ENCODE measurements at places on chromosomes 6 and 20.
A peak's percentile ranks its signal among the peaks of the same experiment; 100 is the strongest.

- DNase-seq: no peak
Measured at GRCh38 chr6:39128106-39128505, 13.1 kb upstream of the SAYSD1 start.

DNA sequence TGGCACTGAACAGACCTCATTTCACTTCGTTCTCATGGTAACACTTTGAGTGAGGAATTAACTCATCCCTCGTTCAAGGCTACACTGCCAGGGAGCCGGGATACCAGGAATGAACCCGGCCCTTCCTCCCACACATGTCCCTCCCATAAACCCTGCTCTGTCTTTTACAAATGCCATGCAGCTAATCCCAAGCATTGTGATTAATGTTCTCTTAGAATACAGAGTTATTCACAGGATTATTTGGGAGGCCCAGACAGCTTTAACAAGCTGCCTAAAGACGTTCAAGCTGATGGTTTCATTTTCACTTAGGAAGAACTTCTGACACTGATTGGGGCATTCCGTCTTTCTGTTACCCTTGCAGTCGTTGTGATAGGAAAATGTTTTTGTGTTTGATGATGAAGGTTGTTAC, 42.5 kb upstream of the CD83 start:
- DNase-seq: no peak

DNA sequence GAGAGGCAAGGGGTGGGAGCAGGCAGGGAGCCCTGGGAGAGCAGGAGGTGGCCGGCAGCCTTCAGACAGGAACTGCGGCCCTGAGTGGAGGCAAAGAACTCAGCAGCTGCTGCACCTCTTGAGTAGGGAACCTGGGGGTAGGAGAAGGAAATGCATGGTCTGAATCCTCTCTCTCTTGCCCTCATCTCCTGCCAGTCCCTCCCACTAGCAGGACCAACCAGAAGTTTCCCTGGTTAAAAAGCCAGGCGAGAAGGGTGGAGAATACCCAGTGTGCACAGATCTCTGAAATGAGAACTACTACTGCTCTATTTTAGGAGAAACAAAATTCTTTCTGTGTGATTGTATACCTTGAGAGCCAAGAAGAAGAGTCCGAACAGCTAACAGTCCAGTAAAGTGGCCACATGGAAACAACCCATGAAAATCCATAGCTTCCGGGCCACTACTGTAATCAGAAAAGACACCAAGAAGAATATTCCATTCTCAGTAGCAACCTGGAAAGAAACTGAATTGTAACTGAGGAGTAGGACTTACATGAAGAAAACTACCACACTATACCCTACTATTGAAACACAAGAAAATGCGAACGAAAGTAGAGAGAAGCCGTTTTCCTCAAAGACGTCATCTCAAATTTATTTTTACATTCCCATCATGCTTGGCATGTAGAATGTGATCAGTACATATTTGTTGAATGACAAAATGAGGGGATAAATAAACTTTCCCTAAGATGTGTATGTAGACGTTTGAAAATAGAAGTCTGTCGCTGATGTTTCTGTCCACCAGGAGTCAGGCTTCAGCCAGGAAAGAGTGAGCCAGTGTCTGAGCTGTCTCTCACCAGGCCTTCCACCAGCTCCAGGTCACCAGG, 25.6 kb downstream of the WRNIP1 start:
- no peak for DNase-seq

DNA sequence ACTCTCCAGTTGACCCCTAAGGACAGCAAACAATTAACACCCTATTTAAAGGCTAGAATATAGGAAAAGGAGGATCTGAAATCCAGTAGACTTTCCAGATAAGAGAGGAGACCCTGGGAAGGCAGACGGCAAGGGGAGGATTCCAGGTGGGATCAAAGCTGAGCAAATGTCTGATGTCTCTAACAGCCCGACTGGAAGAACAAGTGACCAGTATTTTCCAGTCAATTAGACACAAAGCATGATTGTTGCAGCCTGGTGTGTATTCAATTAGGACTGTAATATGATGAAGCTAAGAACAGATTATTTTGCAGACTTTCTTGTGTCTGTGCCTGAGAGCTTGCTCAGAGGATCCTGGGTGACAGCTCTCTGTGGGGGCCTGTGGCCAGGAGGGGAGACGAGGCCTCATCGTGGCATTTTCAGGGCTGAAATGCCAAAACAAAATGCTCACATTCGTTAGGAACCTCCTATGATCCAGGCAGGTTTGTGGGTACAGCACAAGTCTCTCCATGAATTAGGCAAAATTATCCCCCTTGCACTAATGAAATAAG, 471.8 kb upstream of the AGPAT4 start:
- no peak for DNase-seq

- DNase-seq: no peak
Measured at GRCh38 chr20:23021541-23021940, 13.6 kb upstream of the SSTR4 start.

- no peak for DNase-seq
Measured at GRCh38 chr20:44956410-44956809, 3.8 kb downstream of the TOMM34 start.

DNA sequence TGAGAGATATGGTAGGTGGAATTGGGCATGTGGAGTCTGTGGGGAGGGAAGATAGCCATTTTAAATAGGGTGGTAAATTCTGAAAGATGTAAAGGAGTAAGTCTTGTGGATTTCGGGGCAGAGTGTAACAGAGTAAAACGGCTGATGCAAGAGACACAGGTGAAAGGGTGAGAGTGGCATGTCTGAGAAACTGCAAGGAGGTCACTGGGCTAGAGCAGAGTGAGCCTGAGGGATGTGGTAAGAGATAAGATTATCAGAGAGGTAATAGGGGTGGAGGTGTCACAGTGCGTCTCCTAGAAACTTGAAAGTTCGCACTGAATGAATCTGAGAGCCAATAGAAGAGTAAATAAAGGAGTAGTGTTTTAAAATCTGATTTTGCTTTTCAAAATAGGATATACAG, 308.1 kb downstream of the EPM2A start:
- no peak for DNase-seq

DNA sequence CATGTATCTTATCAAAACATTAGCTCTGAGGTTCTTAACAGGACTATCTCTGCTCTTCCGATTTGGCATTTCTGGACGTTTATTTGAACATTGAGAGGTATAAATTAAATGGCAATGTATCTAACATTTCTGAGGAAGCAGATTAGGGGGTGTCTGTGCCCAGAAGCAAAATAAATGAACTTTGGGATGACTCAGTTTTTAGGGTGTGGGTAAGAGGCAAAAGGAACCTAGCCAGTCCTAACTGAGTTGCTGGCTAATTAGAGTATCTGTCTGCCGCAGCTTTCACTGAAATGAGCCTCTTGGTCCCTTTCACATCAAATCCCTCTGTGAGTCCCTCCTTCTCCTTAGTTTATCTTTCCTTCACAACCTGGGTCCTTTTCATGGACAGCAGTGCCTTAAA, 1.1 kb downstream of the RNF144B start:
- DNase-seq: no peak

- DNase-seq: no peak
Measured at GRCh38 chr6:10999994-11000393, 44.1 kb downstream of the ELOVL2 start.

GRCh38 chr6:28633445-28634215, 107.9 kb downstream of the GPX5 start:
- no peak for DNase-seq

GRCh38 chr6:29792123-29793035, 35.2 kb upstream of the HLA-G start:
- no peak for DNase-seq

GRCh38 chr6:149108038-149108748, 209.3 kb upstream of the TAB2 start:
- no peak for DNase-seq

DNA sequence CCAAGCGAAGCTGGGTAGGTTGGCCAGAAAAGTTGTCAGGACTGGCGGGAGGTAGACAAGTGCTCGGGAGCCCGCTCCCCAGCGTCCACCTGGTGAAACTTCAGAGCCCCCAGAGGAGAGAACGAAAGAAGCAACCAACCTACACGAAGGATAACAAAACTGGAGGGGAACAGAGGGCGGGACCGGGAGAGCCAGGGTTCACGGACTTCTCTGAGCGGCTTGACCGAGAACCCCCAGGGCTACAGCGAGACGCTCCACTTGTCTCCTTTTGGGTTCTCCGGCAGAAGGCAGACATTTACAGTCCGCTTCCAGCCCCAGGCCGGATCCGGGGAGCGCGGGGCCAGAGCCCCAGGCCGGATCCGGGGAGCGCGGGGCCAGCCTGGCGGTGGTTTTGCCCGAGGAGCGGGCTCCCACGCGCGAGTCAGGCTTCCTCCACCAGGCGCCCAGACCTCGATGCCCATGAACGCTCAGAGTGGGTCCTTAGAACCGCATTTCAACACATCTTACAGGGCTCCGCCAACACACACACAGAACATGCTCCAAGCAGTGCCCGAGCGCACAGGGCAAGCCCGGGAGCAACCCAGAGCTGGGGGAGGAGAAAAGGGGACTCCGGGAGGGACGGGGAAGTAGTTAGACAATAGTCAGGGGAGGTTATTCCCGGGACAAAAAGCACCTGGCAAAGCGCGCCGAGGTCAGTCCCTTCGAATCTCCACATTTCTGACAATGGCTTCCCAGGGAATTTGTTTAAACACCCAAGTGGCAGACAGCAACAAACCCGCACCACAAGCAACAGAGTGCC, 1.1 kb downstream of the PTPRK start:
- peak; percentile 72 for DNase-seq

DNA sequence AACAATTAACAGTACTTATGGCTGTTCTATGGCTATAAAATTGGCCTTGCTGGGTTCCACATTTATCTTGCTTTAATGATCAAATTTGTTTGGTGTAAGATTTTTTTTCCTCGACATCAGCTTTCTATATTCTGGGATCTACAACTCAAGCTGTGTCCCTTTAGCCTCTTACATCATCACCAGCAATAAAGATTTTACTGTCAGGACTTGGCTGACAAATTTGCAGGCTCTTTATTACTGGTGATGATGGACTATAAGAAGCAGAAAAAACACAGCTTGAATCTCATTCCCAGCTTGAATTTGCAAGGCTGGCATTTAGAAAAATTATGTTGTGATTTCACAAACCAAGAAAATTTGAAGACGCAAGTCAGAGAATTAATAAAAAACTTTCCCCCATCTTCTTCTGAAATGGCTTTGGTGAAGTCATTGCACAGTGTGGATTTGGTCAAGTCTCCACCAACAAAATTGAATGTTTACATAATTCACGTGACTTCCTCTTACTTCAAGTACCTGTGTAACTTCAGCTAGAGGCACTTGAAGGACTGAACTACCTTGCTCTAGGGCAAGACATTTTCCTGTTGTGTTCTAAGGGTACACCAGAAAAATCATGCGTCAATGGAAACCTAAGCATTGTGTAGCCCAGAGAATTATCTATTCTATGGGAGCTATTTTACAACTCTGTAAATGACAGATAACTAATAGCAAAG, 175.0 kb downstream of the CBLN4 start:
- DNase-seq: no peak

DNA sequence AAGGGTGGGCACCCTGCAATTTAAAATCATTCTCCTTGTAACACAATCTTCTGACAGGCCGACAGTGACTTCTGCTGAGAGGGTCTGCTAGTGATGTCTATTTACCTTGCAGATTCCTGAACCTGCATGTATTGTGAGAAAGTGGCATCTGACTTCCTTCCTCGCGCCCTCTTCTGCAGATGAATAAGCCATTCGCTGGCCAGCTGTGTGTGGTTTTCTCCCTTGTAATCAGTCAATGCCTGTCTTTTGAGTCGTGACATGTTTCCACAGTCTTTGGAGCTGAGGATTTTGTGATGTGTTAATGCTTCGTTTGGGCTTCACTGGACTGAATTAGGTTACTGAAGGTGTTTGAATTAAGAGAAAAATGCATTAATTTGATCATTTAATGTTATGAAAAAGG, 125.3 kb downstream of the GRM1 start:
- DNase-seq: no peak

- no peak for DNase-seq
Measured at GRCh38 chr20:20710443-20711315, 1.8 kb downstream of the RALGAPA2 start.

DNA sequence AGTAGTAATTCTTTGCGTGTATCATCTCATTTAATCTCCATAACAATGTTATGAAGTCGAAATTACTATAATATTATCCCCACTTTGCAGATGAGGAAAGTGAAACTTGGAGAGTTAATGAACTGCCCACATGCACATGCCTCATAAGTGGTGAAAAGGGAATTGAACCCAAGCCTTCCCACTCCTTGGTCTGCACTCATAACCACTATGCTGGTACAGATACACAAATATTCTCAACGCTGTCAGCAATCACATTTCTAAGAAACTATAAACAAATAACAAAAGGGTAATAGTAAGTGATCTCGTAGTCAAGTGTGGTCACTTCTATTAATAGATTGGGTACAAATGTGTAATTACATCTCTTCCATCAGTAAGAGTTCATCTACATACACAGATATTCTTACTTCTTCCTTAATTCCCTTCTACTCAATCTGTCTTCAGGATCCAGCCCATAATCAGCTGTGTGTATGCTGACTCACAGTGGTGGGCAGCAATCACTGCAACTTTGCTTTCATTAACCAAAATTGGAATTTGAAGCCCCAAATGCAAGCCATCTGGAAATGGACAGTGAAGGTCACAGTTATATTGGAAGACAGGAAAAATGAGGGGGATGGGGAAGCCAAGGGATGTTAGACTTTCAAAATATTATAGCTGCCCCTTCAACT, 6.6 kb downstream of the PRSS35 start:
- DNase-seq: no peak

- no peak for DNase-seq
Measured at GRCh38 chr20:33005908-33006775, 1.4 kb upstream of the BPIFB2 start.

GRCh38 chr6:84135291-84135690, 92.2 kb downstream of the CEP162 start:
- no peak for DNase-seq

DNA sequence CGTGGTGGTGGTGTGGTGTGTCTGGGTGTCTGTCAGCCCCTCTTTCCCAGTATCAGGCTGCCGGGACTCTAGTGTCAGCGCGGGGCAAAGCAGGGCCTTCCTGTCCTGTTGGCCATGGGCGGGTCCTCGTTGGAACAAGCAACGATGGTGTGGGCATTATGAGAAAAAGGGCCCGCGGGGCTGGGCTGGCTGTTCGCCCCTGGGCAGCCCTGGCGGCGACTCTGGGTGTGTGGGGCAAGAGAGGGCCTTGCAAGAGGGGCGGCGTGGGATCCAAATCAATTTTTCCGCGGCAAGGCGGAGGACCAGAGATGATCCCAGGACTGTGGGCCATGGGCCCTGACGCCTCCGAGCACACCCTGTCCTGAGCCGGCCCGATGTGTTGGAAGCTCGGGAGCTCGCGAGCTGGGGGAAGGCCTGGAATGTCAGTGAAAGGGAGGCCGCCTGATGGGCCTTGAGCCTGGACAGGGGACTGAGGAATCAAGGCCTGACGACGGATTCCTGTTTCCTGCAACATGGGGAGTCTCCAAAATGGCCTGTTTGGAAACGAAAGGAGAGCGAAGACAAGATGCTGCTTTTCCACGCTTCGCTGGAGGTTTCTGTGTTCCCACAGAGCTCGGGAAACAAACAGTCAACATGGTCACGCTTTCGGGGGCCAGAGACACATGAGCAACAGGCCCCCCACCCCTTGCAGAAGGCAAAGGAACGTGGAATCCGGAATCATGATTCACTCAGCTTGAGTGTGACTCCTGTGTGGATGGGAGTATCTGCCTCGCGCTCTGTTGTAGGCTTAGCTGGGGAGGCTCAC, 364.7 kb upstream of the DEFB115 start:
- no peak for DNase-seq

GRCh38 chr6:16754876-16755275, 6.4 kb downstream of the ATXN1 start:
- DNase-seq: no peak

- no peak for DNase-seq
Measured at GRCh38 chr20:53447316-53447715, 146.3 kb downstream of the ZNF217 start.

Data from chondrocyte (in vitro differentiated cells).